Midbrain (tissue), 1 donor: ENCODE measurements at places on chromosomes 3 and 15.

- no peak for DNase-seq
These were observed 170.1 kb downstream of the CNTN4 start for GRCh38 chr3:2268779-2269178.

GRCh38 chr3:168964736-168965135 lies 698.8 kb downstream of the MECOM start:
- no peak for DNase-seq

DNA sequence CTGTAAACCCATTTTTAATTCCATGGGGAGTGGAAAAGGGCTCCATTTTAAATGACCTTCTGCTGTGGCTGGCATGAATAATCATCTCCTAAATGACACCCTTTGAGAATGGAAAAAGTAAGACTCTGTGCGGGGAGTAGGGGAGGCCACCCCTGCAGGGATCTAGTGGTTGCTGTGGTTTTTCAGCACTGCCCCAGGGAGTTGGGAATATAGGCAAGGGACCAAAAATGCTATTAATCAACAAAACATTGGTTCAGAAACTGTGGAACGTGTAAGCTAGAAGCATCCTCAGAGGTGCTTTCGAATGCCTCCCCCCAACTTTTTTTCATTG lies 30.1 kb upstream of the ADAMTS7 start:
- DNase-seq: no peak

DNA sequence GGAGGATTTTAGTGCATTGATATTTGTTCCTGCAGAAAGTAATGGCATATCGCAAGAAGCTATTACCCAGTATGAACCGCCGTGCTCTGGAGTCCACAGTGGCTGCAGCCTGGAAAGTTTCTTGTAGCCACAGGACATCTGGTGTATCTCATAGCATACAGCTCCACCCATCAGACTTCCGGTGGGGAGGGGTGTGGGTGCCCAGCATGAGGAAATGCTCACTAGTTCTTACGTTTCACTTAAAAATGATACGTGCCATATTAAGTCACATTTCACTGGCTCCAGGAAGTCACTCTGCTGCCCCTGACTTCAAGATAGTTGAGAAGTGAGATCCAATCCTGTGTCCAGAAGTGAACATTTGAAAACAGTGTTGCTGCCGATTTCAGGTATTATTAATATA lies 990.4 kb downstream of the GBE1 start:
- DNase-seq: no peak

- no peak for DNase-seq
These were observed 109.3 kb downstream of the SV2B start for GRCh38 chr15:91209318-91209717.

- DNase-seq: no peak
These were observed 172.8 kb upstream of the ICE2 start for GRCh38 chr15:60651734-60652141.

GRCh38 chr3:54714035-54714434 lies 213.8 kb downstream of the LRTM1 start:
- no peak for DNase-seq

- no peak for DNase-seq
These were observed 58.9 kb downstream of the ABCC5 start for GRCh38 chr3:183958775-183959174.

DNA sequence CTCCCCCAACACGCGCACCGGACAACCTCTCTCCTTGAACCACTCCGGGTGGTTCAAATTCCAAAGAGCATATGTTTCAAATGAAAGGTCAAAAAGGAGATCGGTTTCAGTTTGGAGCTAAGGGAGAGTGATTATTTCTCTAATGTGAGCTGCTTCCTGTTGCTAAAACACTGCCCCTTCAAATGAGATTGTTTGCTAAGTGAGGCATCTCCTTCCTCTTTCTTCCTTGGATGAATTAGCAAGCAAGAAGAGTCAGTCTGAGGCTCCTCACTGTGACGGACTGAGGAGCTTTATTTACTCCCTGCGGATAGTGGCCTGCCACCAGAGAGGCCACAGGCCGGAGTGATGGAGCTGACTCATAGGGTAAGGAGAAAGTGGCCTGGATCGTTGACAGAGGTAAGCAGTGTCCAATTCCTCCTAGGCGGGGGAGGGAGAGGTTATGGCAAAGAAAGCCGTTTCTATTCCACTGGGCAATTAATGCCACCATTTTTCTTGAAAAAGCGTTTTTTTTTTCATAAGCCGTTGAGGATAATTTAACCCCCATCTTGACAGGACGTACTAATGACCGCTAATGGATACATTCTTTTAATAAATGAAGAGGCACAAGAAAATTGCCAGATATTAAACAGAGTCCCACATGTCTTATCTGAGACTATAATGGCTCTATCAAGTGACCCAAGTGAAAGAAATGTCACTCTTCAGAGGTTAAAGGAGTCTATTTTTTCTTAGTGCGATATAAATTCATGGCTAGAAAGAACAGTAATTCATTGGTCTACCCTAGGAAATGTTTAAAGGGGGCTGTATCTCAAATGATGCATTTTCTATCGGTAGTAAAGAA lies 167.0 kb upstream of the ANKRD28 start:
- DNase-seq: no peak

DNA sequence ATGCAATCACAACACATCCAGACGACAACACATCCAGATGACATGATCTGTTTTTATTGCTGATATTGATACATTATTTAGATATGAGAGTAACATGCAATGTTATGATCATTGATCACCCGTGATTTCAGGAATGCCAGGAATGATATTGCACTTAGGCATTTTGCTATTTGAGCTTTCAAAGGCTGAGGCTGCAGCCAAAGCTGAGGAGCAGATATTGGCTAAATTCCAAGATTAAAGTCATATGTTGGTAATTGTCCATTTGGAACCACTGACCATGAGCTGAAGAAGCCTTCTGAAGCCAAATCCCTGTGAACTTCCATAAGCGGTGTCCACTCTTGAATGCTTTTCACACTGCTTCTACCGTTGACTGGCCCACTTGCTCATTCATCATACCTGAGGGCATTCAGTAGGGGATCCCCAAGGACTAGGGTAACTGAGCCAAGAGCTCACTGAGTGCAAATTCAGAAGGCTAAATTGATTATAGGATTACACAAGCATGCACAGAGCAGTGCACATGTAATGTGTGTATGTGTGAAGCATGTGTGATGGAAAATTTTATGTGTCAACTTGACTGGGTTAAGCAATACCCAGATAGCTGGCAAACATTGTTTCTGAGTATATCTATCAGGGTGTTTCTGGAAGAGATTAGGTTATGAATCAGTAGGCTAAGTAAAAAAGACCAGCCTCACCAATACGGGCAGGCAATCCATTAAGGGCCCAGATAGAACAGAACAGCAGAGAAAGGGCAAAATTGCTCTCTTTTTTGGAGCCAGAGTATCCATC lies 92.1 kb upstream of the PLAAT1 start:
- no peak for DNase-seq

DNA sequence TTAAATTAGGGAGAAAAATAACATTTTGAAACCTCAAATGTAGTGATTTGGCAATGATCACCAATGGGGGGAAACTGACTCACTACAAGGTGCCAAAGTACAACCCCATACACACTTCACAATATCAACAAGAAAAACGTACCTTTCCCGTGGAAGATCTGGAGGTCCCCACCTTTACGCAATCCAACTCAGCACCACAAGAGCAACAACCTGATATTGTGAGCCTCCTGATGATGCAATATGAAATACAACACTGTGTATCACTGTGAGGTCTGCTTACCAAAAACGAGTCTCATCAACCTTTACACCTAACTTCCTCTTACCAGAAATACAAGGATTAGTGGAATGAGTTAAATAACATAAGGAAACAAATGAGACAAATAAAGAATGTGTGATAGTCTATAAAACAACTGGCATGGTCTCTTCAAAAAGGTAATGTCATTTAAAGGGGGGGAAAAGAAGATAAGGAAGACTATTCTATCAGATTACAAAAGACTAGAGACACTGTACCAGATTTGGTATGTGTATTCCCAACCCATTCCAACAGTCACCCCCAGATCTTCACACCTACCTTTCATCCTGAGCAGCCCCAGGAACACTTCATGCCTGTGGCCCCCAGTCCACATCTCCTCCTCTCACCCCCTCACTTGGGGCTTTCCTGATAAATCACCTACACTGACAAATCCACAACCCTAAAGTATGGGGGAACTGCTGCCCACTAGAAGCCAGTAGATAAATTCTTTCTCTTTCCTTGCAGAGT lies 27.7 kb downstream of the DLG1 start:
- no peak for DNase-seq

DNA sequence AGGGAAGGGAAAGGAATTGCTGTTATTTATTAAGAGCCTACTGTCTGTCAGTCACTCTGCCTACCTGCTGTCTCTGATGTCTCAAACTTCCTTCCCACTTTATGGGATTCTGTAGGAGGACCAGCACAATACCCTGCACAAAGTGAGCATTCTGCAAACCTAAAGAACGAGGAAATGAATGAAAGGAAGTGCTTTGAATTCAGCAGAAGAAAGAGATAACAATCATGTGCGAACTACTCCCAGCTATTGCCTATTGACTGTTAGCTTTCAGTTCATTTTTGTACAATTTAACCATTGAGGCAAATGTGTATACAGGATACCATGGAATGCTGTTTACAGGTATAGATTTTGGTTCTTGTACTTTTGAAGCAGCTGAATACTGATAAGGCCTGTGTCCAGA lies 66.8 kb downstream of the CMSS1 start:
- DNase-seq: no peak

- DNase-seq: no peak
These were observed 798 bp downstream of the GCHFR start for GRCh38 chr15:40764629-40765103.

DNA sequence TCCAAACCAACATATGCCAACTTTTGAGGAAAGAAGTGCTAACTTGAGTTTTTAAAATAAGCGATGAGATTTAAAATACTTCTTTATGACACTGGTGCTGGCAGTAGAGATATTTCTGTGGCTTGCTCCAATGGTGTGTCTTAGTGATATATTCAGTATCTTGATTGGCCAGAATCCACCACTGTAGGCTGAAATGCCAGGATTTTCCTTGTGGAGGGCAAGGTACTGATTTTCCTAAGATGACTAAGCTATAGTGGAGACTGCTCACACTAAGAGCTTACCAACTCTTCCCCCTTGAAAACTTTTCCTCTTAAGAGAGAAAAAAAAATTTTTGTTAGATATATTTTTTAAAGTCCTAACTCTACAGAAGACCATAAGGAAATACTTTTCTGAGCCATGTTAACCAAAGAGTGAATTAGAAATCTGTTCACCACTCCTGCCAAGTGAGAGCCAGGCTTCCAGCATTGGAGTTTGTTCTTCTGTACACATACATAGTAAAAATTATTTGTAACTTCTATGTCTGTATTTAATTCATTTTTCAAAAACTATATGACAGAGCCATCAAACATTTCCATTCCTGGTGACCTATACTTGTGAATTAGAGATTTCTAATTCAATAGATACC lies 109.1 kb downstream of the PPP2R3A start:
- DNase-seq: no peak

- DNase-seq: no peak
These were observed 37.2 kb upstream of the DENND4A start for GRCh38 chr15:65829130-65829764.

DNA sequence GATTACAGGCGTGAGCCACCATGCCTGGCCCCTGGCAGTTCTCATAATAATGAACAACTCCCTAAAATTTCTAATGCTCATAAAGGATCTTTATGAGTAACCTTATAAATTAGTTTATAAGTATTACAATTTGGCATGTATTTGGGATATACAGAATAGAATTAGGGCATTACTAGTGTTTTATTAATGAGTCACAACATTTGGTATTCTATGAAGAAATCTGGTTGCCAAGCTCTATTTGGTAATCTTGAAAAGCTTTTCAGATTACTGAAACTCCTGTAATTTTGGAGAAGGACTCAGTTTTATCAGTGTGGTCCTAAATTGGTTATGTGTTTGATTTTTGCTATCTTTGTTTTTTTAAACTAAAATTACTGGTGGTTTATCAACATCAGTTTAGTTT lies 45.8 kb downstream of the TM6SF1 start:
- no peak for DNase-seq
